Ovary (tissue), 10 donors: ENCODE measurements at places on chromosomes 2 and 18. TPM values are rescaled to one million over a fixed set of nuclear protein-coding genes. Genes with fewer than 3 reads are reported as not detected.

MBP gene
- 19.9 TPM for total RNA-seq

KLHL29 gene
- 5.3 TPM for total RNA-seq

GRCh38 chr2:24045511-24046508, 1.4 kb downstream of the WDCP start:
- DNase-seq: no peak

DNA sequence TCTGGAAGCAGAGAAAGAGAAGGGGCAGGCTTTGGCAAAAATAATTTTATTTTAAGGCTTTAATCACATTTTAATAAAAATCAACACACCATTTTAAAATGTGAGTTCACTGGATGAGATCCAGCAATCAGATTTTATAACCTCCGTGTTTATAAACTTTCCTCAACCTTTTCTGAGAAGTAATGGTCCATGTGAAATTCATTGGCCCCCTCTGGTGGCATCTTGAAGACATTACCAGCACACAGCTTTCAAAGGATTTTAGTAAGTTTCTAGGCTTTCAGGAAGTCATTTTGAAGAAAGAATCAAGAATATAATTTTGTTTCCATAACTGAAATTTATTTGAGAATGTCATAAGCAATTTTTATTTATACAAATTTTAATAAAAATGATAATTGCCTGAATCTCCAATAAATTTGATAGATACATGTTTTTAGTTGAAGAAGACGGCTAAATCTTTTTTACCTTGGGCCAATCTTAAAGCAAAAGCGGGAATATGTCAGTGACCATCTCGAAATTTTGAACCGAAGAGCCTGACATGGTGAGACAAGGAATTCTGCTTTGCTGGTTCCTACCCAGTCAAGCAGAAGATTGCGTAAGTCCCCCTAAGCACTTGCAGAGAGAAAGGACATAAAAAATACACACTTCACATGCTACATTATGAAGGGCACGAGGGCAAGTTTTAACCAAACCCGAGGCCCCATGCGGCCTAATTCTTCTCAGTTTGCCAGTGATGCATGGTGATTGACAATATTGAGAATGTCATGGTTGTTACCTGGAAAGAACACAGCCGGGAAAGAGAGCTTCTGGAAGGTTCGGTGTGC, 128.4 kb upstream of the CBLN2 start:
- DNase-seq: no peak

DNA sequence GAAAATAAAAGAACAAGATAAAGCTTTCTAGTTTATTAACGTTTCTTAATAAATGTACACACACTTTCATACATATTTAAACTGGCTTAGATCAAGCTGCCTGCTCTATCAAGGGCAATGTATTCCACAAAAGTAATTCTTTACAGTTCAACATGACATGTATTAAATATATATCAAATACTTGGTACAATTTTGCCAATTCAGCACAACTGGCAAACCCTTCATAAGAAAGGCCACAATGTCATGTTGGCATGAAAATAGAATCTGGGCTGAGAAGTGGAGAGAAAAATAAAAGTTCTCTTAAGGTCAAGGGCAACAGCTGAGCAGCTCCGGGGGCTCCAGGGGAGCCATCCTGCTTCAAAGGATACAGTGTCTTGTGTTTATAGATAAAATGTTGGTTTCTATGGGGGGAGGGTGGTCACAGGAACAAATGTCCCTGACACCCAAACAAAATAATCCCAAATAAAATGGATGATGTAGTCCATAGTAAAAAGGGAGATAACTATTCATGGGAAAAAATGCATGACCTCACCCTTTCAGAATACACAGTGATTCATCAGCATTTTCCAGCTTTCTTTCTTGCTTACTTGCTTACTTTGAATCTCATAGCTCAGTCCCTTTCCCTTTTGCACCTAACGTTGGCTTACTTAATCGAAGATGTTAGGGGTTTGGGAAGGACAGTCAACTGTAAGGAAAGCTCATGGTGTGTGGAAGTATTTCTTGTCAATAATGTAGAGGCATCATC, 494.9 kb downstream of the NYAP2 start:
- no peak for DNase-seq

GRCh38 chr2:177474998-177475397, 82.4 kb downstream of the AGPS start:
- no peak for DNase-seq

GRCh38 chr2:216551234-216552068, 52.8 kb downstream of the RPL37A start:
- DNase-seq: no peak

- DNase-seq: no peak
These were observed 264.4 kb upstream of the FIGN start for GRCh38 chr2:164000176-164000575.

DNA sequence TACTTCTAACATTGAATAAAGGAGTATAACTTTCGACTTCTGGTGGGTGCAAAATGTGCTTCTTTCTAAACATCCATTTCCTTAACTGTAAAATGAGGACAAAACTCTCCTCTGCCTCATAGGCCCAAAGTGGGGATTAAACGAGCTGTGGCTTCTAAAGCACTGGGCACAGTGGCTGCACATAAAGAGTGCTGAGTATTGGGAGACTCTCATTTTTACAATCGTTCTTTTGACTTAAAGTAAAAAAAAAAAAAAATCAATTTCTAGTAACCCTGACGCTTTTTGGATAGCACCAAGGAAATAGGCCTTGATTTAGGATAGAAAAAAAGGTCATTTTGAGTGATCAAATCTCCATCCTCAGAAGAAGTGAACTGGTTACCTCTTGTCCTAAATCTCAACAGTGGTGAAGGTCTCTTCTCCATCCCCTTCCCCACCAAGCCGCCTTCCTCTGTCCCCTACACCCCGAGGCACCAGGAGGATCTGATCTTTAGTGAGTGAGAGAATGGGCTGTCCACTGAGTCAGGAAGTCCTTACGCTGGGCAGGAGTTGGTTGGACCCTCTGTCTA, 161.6 kb downstream of the DDX1 start:
- DNase-seq: no peak

- DNase-seq: no peak
These were observed 221.7 kb upstream of the SPOPL start for GRCh38 chr2:138279871-138280270.

DNA sequence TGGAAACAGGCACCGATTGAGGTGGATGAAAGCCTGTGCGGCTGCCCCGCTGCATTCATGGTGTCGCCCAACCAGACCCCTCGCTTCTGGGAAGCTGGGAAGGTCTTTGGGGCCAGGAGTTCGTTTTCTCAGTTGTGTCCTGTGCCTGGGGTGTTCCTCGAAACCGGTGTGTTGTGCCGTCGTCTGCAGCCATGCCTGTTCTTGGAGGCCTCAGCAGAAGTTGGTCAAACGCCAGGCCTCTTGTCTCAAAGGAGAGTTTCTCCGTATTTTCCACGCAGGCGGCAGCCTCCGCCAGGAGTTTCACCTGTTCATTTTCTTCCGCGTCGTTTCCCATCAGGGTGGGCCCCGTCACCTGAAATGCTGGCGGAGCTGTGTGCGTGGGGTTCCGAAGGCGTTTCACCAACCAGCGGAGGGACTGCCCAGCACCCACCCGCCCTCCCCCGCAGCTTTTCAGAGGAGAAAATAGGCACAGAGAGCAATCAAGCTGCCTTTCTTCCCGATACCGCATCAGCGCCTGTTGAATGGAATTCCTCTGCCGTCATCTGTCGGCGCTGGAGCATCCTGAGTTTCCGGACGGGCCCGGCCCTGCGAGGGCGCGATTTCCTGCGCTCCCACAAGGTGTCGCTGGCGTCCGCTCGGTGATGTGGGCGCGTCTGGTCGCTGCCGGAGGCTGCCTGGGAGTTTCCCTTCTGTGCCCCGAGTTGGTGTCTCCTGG, 17.0 kb upstream of the NFATC1 start:
- DNase-seq: peak; percentile 88

DNA sequence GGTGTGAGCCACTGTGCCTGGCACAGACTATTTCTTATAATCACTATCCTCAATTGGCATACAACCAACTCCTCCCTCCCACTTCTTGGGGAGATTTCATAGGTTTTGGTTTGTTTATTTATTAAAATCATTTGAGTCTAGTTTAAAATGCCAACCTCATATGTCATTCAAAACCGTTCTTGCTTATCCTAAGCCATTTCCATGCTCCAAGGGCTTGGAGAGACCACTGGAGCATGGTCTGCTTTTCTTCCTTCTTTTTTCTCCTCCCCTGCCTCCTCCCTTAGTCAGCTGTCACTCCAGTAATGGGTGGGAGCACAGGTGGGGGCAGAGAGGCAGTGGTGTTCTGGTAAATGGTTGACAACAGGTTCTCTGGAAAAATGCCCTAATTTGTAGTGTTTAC, 20.4 kb upstream of the KCNS3 start:
- no peak for DNase-seq

DNA sequence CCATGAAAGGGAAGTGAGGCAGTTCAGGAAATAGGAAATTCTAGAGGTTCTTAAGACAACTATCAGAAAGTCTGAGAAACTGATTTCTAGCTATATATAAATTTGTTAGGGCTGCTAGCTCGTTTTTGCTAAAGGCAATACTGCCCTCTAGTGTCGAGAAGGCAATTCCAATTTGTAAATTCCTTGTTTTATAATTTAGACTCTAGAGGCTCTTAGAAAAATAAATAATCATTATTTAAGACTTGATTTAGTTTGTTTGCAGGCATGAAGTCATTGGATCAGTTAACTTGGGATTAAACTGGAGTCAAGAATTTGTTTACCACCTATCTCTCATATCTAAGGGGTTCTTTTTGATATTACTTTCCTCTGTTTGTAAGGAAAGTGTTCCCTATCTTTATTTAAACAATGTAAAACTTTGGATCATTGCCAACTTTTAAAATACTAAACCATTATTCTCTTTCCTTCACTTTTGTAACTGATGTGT, 66.2 kb downstream of the ACVR2A start:
- no peak for DNase-seq

DNA sequence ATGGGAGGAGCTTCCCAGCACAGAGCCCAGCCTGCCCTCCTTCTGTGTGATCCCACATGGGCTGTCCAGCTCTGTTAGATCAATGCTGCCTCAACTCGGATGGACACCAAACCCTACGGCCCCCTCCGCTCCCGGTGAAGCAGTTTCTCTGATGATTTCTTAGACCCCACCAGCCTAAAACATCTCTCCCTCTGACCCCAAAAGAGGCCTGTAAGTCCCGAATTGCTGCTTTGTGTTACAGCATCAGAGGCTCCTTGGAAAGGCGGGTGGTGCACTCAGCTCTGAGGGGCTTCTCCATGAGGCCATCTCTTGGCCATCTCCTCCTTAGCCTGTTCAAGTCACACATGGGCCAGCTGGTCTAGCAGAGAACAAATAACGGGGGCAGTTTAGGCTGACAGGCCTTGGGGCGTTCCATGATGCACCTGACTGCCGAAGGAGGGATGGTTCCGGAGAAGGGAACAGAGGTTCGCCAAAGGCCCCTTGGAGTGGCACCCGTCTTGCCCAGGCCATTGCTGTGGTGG, 240.7 kb downstream of the SH3RF3 start:
- DNase-seq: peak; percentile 17
